ENCODE measurements at places on chromosomes 1 and 21. TPM values are rescaled to one million over a fixed set of nuclear protein-coding genes. Genes with fewer than 3 reads are reported as not detected.

The SLAMF9 gene
- not detected for total RNA-seq

The OR2L5 gene
- total RNA-seq = not detected

The MYOG gene
- not detected for total RNA-seq

The CD34 gene
- total RNA-seq = 38.5 TPM

The OBSCN gene
- total RNA-seq = 22.6 TPM

The GGPS1 gene
- 26.2 TPM for total RNA-seq

The LORICRIN gene
- total RNA-seq = not detected

GRCh38 chr1:174114788-174115448, 44.4 kb upstream of the RABGAP1L start:
- H3K4me1 ChIP-seq = no peaks in the 10 kb centered on the region
- H3K4me3 ChIP-seq = no peak overlapping the region
- no peaks in the 10 kb centered on the region for H3K36me3 ChIP-seq
- no peak for DNase-seq
- no peak overlapping the region for H3K27ac ChIP-seq

GRCh38 chr1:41587791-41588190, 103.3 kb upstream of the EDN2 start:
- no peaks in the 10 kb centered on the region for H3K36me3 ChIP-seq
- no peak overlapping the region for H3K4me3 ChIP-seq
- no peaks in the 10 kb centered on the region for H3K4me1 ChIP-seq
- no peaks in the 10 kb centered on the region for H3K27me3 ChIP-seq

GRCh38 chr21:25551569-25551968, 55.7 kb downstream of the MRPL39 start:
- H3K4me1 ChIP-seq = no peaks in the 10 kb centered on the region
- no peak overlapping the region for H3K27ac ChIP-seq
- no peak for DNase-seq
- H3K4me3 ChIP-seq = no peak overlapping the region

- DNase-seq = no peak
- no peak overlapping the region for H3K4me3 ChIP-seq
- no peaks in the 10 kb centered on the region for H3K27me3 ChIP-seq
These were observed 8.5 kb downstream of the C1orf141 start for GRCh38 chr1:67126111-67126746.

DNA sequence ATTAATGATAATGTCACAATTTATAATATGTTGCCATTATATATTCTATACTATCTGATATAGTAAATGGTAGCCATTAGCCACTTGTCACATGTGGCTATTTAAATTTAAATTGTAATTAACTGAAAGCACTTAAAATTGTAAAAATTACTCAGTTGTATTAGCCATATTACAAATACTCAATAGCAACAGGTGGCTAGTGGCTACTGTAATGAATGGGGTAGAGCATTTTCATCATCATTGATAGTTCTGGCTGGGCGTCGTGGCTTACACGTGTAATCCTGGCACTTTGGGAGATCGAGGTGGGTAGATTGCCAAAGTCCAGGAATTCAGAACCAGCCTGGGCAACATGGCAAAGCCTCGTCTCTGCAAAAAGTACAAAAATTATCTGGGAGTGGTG, 16.5 kb downstream of the ZBTB37 start:
- no peak for DNase-seq
- H3K36me3 ChIP-seq = no peaks in the 10 kb centered on the region
- no peak overlapping the region for H3K27ac ChIP-seq
- H3K4me3 ChIP-seq = no peak overlapping the region
- no peaks in the 10 kb centered on the region for H3K4me1 ChIP-seq

GRCh38 chr1:109802901-109803561, 39.3 kb upstream of the EPS8L3 start:
- H3K4me3 ChIP-seq = no peak overlapping the region
- no peak overlapping the region for H3K27ac ChIP-seq
- H3K4me1 ChIP-seq = peaks cover 52% of the 10 kb centered on the region
- no peaks in the 10 kb centered on the region for H3K36me3 ChIP-seq

DNA sequence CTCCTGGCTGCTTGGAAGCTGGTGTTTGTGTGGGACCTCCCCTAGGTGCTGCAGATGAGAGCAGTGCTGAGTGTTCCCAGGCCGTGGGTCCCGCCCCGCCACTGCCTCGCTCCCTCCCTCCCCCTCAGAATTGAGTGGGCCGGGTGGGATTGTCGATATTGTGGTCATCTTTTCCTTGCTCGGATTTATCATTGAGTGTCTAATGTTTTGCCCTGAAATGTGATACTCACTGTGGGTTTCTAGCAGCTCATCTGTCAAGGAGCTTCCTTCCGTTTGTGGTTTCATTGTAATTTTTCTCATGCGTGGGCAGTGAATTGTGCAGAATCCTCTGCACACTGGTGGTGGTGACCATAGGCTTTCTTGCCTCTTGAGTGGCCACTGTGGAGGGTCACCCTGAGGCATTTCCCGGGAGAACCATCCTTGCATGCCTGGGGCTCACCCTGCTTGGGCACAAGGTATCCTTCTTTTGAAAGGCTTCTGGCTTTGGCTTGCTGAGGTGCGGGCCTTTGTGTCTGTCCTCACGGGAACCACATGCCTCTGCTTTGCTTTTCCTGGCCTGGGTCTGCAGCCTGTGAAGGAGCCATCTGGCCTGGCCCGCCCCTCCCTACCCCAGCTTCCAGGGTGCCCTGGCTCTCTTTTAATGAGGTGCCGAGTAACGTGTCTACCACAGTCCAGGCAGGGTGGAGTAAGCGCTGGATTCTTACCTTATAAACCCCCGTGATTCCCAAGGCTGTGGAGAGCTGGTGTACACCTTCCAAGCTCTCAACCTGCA, 25.6 kb downstream of the SLX9 start:
- H3K27ac ChIP-seq = no peak overlapping the region
- no peaks in the 10 kb centered on the region for H3K27me3 ChIP-seq
- H3K36me3 ChIP-seq = peaks cover 35% of the 10 kb centered on the region
- DNase-seq = no peak

- no peak overlapping the region for H3K4me3 ChIP-seq
- no peaks in the 10 kb centered on the region for H3K36me3 ChIP-seq
- no peak overlapping the region for H3K27ac ChIP-seq
- H3K27me3 ChIP-seq = no peaks in the 10 kb centered on the region
These were observed 622.0 kb upstream of the BRINP3 start for GRCh38 chr1:191099696-191100095.

GRCh38 chr1:6614929-6615785, 1.6 kb downstream of the PHF13 start:
- H3K4me1 ChIP-seq = no peaks in the 10 kb centered on the region
- H3K4me3 ChIP-seq = peak overlapping the region; percentile 98
- no peaks in the 10 kb centered on the region for H3K27me3 ChIP-seq
- H3K36me3 ChIP-seq = no peaks in the 10 kb centered on the region
- DNase-seq = no peak

DNA sequence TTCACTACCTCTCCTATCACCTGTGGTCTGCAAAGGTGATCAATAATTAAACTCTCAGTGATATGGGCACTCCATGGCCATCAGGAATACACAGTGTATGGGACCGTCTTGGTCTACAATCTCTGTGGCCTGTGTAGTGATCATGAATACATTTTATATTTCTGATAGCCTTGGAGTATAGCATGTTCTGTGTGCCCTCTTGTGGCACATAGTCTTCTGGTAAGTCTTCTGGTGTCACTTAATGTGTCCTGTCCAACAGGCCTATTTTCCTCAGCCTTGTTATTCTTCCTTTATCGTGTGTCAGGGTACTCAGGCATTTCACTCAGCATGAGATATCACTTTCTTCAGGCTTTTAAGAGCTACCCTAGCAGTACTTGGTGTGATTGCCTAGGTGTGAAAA, 393.6 kb downstream of the AGBL4 start:
- no peaks in the 10 kb centered on the region for H3K36me3 ChIP-seq
- H3K4me3 ChIP-seq = no peak overlapping the region
- H3K27ac ChIP-seq = no peak overlapping the region
- H3K27me3 ChIP-seq = no peaks in the 10 kb centered on the region
- no peak for DNase-seq

- no peak for DNase-seq
- H3K4me3 ChIP-seq = no peak overlapping the region
- H3K27me3 ChIP-seq = no peaks in the 10 kb centered on the region
- no peaks in the 10 kb centered on the region for H3K36me3 ChIP-seq
- no peak overlapping the region for H3K27ac ChIP-seq
These were observed 4.0 kb downstream of the HAO2 start for GRCh38 chr1:119372503-119373086.
